Stimulated activated CD8-positive, alpha-beta memory T cell treated with anti-CD3 and anti-CD28 coated beads, Interleukin-7, amount 100 ng/mL, for 24 hours (primary cell): ENCODE measurements at places on chromosomes 2 and 18.

DNA sequence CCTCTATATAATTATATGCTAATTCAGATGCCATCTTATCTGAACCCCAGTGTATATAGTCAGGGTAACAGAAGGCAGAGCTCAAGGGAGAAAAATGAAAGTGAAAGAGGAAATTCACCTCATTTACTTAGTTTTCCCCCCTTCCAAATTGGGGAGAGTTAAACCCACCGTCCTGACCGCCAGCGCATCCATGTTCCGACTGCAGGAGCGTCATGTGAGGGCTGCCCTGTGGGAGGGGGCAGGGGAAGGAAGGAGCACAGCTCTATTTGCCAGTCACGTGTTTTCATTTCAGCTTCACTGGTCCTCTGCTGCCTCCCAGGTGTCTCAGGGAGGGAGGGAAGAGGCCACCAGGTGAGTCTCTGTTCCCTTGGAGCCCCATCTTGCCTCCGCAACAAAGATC lies 13.2 kb downstream of the CNNM4 start:
- no peak for DNase-seq

GRCh38 chr18:31301201-31301655 lies 16.7 kb upstream of the DSG1 start:
- DNase-seq = no peak

- no peak for DNase-seq
Observed at GRCh38 chr2:232484628-232485347, 2.8 kb downstream of the ECEL1 start.

DNA sequence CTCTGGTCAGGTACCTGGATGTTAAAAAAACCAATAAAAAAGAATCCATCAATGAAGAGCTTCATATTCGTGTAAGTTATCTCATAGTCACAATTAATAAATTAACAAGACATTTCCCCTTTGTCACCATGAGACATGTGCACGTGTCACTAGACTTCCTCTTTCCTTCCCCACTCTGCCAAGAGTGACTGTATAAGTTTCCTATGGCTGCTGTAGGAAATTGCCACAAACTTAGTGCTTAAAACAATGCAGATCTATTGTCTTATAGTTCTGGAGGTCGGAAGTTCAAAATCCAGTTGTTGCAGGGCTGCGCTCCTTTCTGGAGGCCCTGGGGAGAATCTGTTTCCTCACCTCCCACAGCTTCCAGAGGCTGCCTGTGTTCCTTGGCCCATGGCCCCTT lies 35.8 kb downstream of the SLC9A4 start:
- no peak for DNase-seq

DNA sequence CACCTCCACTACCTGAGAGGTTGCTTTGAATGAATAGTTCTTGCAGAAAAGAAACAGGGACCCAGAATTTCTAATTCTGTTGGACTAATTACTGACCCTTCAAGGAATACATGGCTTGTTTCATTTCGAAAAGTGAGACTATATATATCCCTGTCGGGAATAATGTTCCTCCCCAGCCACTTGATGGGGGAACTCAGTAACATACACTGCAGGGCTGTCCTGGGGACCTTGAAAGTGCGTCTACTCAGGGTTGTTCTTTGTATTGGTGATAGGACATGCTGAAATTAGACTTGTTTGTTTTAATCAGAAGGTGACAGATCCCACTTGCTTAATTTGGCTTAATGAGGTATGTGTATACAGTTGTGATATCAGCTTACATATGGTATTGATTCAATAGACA lies 25.5 kb downstream of the MGAT5 start:
- no peak for DNase-seq

DNA sequence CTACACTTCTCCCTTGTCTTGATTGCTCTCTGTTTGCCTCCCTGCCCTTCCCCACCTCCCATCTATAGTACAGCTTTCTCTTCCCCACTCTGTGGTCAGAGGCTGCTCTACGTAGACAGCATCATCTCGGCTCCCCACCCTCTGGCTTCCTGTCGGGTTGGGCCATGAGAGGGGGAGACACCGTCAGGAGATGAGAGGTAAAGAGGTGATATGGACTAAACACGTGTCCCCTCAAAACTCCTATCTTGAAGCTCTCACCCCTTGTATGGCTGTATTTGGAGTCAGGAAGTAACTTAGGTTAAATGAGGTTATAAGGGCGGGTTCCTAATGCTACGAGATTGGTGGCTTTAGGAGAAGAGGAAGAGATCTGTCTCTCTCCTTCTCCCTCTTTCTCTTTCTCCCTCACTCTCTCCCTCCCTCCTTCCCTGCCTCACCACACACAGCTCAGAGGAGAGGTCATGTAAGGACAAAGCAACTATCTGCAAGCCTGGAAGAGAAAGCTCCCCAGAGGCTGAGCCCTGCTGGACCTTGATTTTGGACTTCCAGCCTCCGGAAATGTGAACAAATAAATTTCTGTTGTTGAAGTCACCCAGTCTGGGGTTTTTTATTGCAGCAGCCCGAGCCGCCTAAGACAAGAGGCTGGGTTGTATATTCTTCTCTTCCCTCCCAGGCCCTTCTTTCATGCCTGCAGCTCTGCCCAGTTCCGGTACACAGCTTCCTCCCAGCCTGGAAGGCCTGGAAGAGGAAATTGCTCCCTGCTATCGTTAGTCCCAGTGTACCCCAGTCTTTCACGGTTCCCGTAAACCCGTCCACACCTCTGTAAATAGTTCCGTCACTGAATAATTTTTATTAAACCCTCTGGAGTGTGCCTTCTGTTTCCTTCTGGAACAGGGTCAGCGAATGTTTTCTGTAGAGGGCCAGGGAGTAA lies 138.0 kb downstream of the AKAIN1 start:
- no peak for DNase-seq

DNA sequence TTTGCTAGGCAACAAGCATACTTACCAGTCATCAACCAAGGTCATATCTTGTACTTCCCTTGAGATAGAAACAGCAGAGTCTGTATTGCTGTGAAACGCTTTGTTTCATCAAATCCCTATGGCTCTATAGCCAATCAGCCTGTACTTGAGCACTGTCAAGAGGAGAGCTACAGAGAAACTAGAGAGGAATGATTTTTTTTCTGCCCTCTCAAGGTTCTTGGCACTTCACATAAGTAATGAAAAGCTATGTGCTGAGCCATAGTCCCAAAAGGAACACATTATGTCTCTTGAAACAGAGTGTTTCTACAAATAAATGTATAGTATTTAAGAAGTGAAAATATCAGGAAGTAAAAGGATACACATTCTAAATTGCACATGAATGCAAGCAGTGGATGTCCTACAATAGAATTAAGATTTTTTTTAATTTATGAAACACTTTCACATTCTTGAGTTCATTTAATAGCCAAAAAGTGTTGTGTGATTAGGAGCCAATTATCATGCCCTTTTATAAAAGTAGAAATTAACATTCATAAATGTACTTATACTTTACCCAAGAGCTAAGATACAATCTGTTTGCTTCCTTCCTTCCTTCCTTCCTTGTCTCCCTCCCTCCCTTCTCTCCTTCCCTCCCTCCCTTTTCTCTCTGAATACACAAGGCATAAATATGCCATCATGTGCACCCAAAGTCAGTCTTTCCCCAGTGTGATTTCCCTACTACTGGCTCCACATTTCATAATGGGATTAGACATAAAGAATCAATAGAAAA lies 131.8 kb downstream of the CSRNP3 start:
- no peak for DNase-seq

- no peak for DNase-seq
Observed at GRCh38 chr18:71036783-71037182, 747.9 kb downstream of the SOCS6 start.

GRCh38 chr2:11326677-11327211 lies 17.7 kb downstream of the ROCK2 start:
- no peak for DNase-seq

- no peak for DNase-seq
Observed at GRCh38 chr18:73556904-73557303, 590.7 kb downstream of the FBXO15 start.

- no peak for DNase-seq
Observed at GRCh38 chr18:45236676-45237075, 378.6 kb upstream of the SLC14A2 start.

- DNase-seq = no peak
Observed at GRCh38 chr2:62472312-62472711, 33.7 kb downstream of the TMEM17 start.
